Fibroblast of gingiva (primary cell): ENCODE measurements at places on chromosomes 16 and 17.

- peak; percentile 89 for DNase-seq
These were observed 16.4 kb upstream of the MARCHF10 start for GRCh38 chr17:62824290-62825131.

DNA sequence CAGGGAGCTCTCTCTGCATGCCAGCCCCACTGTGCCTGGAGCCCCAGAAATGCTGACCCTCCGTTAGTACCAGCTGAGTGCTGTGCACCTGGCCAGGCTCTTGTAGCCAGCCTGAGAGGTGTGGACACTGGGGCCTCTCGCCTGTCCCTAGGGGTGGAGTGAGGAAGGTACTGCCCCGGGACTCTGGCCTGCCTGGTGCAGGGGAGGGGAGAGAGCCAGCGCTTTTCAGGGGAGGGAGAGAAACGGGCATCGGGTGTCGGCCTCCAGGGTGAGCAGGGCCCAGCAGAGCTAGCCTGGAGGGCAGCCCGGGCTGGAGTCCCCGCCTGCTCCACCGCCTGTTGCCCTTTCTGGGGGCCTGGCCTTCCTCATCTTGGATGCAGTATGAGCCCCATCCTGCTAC, 13.1 kb downstream of the MAP2K3 start:
- no peak for DNase-seq

- peak; percentile 61 for DNase-seq
These were observed 8.9 kb upstream of the RAPGEFL1 start for GRCh38 chr17:40168262-40168832.

- no peak for DNase-seq
These were observed 33.0 kb downstream of the USP10 start for GRCh38 chr16:84732674-84733352.

DNA sequence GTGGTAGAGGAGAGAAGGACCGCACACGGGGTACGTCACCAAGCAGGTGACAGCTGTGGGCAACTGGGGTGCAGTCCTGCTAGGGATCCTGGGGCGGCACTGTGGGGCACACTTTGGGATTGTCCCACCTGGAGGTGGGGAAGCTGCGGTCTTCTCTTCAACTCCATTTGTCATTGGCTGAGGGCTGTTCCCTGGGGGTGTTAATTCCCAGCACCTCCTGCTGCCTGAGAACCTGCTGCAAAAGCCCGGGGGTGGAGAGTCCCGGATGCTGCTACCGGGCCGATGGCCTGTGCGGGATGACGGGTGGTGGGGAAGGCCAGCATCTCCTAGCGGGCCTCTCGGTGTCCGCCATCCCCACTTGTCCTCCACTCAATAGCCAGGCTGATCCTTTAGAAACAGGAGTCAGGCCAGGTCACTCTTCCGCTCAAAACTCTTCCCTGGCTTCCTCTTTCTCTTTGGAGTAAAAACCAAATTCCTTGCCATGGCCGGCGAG, 100.2 kb downstream of the CYLD start:
- DNase-seq = no peak

- DNase-seq = peak; percentile 74
These were observed 15.9 kb downstream of the B9D1 start for GRCh38 chr17:19346351-19347255.

- peak; percentile 93 for DNase-seq
These were observed 8.0 kb downstream of the RNF157 start for GRCh38 chr17:76232342-76232741.
